Stimulated activated CD4-positive, alpha-beta T cell treated with anti-CD3 and anti-CD28 coated beads, Interleukin-2, amount 100 ng/mL, for 48 hours (primary cell): ENCODE measurements at places on chromosomes 3 and 15.

DNA sequence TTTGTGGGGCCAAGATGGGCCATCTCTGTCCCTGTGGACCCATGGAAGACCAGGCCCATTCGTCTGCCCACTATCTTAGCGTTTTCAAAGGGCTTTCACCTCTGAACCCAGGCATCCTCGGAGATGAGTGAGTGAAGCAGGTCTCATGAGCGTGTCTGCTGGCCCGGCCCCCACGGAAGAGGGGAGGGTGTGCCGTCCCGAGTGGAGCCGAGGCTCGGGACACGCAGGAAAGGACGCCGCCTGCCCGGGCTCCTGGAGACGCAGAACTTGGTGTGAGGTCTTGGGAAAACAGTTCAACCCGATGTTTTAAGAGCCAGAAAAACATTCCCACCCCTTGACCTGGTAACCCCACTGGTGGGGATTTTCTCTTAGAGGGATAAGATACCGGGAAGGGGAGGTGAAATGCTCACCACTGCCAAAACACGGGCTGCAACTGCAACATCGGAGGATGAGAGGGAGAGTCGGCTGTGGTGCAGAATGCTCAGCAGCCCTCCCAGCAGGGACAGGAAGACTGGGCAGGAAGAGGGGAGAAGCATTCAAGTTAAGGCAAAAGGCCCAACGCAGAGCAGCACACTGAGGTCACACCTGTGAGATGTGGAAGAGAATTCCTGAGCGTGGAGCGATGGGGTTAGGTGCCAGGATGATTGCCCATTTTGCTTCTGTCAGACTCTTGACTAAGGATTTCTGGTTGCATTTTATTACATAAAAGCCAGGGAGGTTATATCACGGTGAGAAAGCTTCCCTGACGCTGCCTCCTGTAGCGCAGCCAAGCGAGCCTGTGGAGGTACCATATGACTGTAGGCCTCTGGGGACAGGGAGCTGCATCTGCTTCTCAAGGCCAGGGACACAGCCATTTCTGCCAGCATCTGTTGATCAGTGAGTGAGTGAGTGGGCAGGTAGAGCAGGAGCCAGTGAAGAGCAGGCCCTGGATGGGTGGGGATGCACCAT is 14.1 kb upstream of the STAB1 start:
- DNase-seq, result no peak

DNA sequence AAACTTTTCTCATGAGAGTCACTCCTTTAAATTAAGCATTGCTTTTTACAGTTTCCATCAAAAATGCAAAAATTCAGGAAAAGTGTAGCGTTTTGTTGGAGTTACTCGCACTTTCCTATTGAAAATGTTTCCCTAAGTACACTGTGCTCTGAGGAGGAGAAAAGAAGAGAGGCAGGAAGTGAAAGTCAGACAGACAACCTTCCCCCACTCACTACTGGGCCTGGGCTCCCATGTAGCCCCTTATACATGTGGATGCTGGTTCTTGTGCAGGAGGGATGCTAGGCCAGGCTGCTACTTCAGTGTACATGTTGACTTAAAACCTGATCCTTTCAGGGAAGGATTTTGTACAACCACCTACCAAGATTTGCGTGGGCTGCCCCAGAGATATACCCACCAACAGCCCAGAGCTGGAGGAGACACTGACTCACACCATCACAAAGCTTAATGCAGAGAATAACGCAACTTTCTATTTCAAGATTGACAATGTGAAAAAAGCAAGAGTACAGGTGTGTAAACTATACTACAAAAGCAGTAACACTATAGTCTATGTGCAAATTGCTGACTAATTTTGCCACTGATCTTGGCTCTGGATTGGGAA is 15.1 kb downstream of the KNG1 start:
- DNase-seq, result no peak

GRCh38 chr3:105791131-105791530 is 77.7 kb downstream of the CBLB start:
- DNase-seq, result no peak

- DNase-seq, result no peak
These were observed 1.9 kb downstream of the PCOLCE2 start for GRCh38 chr3:142886940-142887339.

DNA sequence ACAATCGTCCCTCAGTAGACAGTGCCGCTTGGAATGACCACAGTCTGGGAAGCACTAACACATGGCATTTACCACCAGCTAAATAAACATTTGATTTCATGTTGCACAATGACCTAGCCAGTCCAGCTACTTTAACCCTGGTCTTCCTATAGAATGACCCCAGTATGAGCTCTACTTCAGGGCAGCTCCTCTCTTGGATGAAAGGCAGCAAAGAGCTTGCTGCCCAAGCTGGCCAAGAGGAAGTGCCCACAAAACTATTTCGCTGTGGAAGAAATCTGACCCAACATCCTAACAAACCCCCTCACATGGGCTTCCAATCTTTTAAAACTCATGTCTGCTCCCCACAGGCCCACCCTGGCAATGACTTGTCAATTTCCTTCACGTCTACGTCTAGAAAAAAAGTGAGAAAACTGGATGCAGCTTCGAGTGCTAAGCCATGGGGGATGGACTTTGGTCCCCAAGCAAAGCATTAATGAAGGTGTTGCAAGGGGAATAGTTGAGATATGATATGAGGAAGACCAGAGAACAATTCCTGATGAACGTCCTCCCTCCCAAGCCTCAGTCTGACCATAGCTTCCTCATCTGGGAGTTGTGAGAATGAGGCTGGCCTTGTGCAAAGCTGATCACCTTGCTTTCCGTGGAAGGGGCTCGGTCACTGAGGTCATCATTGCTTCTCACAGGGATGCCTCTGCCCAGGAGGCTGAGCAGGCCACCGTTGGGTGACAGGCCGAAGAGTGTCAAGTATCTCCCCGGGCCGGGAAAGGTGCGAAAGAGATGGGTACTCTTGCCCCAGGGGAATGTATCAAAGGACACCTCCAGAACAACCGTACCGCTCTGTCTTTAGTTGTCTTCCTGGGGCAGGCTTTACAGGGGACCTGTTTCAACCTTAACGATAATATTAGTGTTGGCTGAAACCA is 964 bp downstream of the SLC25A20 start:
- DNase-seq, result no peak
